Stimulated activated naive CD8-positive, alpha-beta T cell treated with anti-CD3 and anti-CD28 coated beads, Interleukin-15, amount 100 ng/mL, for 72 hours (primary cell): ENCODE measurements at places on chromosomes 16 and 17.

DNA sequence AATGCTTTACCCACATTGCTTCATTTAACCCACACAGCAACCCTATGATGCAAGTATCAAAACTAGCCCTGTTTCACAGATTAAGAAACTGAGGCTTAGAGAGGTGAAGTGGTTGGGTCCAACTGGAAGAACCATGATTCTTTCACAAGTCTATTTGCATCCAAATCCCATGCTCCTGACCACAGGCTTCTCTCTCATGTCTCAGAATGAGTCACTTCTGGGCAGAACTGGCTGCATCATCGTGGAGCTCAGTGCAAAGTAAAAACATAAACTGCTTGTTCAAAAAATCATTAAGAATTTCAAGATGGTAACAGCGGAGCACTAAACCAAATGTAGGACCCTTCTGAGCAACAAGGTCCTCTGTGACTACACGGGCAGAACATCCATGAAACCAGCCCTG lies 20.2 kb upstream of the CES1 start:
- DNase-seq = no peak

- DNase-seq = no peak
Observed at GRCh38 chr16:75320435-75320834, 69.0 kb upstream of the BCAR1 start.

- no peak for DNase-seq
Observed at GRCh38 chr17:51029568-51030463, 90.9 kb downstream of the SPAG9 start.

DNA sequence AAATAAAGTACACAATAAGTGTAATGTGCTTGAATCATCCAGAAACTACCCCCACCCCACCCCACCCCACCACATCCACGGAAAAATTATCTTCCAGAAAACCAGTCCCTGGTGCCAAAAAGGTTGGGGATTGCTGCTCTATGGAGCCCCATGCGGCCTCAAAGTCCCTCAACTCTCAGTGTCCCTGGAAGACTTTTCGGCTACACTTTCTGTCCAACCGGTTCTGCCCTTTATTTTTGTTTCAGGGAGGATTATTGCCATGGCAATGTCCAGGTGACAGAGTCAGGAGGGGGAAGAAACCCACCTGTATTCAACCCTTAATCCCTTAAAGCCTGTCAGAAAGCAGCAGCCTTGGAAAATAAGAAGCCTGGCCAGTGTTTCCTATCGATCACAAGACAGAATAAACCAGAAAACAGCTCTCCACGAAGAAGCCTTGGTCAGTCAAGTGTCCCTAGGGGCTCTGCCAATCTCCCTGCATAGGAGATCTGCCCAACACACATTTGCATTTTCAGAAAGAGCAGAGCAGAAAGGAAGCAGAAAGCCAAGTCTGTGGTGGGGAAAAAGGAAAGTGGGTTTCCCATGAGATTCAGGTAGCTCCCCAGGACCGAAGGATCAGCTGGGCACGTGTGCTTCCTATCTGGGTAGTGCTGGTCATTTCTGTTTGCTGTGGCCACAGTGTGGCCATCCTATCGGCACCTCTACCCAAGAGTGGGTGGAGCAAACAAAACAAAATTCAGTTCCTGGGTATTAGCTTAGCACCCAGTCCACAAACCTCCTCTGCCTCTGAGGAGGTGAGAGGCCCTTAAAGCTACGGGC lies 342.7 kb downstream of the SOX9 start:
- no peak for DNase-seq

DNA sequence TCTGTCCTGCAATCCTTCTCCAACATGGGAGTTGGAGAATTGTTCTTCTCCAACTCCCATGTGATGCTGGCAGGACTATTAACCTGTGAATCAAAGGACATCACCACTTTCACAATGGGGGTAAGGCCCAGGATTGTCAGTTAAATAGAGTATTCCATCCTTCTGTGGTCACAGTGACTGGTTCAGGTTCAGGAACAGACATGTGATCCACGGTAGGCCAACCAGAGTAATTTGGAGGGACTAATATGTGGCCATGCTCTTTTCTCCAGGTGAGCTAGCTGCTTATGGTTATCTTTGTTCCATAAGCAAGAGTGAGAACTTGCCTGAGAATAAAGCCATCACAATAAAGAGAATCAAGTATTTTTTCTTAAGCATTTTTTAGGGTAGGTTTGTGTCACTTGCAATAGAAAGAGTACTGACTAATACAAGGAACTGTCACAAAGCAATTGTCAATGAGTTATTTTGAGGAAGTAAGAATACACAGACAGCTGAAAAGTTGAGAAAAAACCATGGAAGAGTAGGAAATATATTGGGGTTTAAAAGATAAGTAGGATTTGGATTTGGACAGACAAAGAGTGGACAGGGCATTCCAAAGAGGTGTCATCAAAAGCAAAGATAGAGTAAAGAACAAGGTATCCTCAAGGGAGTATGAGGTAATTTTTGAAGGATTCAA lies 63.4 kb downstream of the BRIP1 start:
- DNase-seq = no peak

DNA sequence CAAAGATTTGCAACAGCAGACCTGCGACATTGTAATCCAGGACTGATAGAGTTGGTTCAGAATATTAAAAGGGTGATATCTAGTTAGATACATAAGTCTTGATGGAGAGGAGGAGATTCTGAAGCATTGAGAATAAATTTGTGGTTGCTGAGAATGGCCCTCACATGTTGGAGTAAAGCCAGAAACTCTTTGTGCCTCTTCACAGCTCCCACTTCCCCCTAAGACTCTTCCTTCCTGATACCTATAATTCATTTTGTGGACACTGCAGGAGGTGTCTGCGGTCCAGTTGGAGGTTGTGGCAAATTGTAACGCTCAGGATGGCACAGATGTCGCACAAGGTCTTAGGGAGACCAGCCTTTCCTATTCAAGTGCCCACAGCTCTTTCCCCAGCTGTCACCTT lies 17.5 kb downstream of the WWOX start:
- no peak for DNase-seq

DNA sequence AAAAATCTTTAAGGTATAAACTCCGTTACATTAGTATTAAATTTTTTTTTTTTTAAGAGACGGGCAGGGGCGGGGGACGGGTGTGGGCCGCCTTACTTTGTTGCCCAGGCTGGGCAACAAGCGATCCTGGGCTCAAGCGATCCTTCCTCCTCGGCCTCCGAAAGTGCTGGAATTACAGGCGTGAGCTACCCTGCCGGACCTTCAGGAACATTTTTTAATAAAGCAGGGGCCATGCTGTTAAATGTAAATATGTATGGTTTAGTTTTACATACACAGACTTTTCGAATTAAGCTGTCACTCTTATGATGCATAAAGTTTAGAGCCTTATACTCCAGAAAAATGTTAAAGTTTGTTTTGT lies 2.4 kb downstream of the PPM1D start:
- DNase-seq = no peak

DNA sequence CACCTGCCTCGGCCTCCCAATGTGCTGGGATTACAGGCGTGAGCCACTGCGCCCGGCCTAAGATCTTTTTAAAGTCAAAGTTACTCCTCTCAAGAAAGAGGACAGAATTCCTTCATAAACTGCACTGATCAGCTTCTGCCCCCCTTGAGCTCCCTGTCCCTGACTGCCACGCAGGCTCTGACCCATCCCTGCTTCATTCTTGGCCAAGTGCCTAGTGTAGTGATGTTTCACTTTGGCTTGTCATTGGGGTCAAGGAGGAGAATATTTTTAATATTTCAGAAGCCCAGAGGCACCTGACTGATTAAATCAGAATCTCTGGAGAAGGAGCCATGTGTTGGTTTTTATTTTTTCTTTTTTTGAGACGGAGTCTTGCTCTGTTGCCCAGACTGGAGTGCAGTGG lies 9.1 kb downstream of the MRM1 start:
- DNase-seq = no peak
